ENCODE measurements at places on chromosomes 7 and 10. TPM values are rescaled to one million over a fixed set of nuclear protein-coding genes. Genes with fewer than 3 reads are reported as not detected.

GRCh38 chr7:155252444-155252887 is 45.2 kb upstream of the INSIG1 start:
- DNase-seq, result no peak

GRCh38 chr10:12444981-12445700 is 95.8 kb downstream of the CAMK1D start:
- no peak for DNase-seq

- no peak for DNase-seq
These were observed 156.2 kb upstream of the FRMD4A start for GRCh38 chr10:14486777-14487487.

GRCh38 chr10:12617191-12618175 is 268.1 kb downstream of the CAMK1D start:
- DNase-seq, result no peak

The GIMAP6 gene
- not detected for total RNA-seq

- no peak for DNase-seq
These were observed 610.0 kb downstream of the KCNMA1 start for GRCh38 chr10:77027576-77027975.

DNA sequence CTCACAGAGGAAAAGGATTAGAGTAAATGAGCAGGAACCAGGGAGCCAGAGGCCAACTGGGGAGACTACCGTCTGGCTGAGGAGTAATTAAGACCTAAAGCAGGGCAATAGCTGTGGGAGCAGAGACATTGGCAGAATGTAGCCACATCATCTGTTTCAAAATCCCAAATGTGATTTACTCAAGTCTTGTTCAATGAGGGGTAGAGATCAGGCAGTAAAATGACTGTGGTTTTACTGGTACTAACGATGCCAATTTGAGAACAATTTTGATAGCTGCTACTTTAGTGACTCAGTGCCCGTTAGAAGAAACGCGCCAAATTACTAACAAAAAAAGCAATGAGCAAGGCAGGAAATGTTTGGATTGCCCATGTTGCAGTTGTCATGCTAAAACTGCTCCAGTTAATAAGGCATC is 12.7 kb upstream of the MIOS start:
- no peak for DNase-seq

GRCh38 chr7:24313777-24314176 is 29.8 kb downstream of the NPY start:
- no peak for DNase-seq

GRCh38 chr10:114553436-114553835 is 104.6 kb downstream of the ABLIM1 start:
- no peak for DNase-seq

DNA sequence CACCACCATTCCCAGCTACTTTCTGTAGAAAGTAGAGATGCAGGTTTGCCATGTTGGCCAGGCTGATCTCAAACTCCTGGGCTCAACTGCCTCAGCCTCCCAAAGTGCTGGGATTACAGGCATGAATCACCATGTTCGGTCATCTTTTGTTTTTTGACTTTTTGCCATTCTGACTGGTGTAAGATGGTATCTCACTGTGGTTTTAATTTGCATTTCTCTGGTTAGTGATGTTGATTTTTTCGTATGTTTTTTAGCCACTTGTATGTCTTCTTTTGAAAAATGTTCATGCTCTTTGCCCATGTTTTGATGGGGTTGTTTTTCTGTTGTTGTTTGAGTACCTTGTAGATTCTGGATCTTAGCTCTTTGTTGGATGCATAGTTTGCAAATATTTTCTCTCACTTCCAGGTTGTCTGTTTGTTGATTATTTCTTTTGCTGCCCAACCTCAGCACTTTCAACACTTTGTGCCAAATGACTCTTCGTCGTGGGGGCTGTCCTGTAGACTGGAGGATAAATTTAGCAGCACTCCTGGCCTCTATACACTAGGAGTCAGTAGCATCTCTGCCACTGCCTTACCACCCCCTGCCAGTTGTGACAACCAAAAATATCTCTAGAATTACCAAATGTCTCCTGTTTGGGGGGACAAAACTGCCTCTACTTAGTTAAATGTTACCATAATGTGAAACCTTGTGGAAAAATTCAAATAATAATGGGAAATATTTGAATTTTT is 6.5 kb upstream of the CPED1 start:
- DNase-seq, result no peak

DNA sequence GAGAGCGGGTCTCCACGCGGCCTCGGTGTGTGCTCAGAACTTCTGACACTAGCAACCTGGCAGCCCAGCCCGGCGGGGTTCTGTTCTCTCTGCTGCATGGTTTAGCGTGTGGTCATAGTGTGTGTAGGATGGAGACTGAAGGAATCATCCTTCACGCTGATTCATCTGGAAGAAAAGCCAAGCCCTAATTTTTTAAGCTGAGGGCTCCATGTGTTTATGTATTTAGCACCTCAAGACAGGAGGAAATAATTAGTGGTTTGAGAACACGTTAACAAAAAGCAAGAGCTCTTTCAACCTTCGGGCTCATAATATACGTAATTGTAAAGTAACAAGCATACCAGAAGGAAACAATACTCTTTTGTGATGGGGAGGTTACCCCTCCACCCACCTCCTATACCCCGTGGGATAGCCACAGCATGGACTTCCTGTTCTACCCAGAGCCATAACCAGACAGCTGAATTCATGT is 504.6 kb upstream of the MKI67 start:
- DNase-seq, result peak; percentile 82

GRCh38 chr10:14549496-14549895 is 218.8 kb upstream of the FRMD4A start:
- DNase-seq, result no peak

DNA sequence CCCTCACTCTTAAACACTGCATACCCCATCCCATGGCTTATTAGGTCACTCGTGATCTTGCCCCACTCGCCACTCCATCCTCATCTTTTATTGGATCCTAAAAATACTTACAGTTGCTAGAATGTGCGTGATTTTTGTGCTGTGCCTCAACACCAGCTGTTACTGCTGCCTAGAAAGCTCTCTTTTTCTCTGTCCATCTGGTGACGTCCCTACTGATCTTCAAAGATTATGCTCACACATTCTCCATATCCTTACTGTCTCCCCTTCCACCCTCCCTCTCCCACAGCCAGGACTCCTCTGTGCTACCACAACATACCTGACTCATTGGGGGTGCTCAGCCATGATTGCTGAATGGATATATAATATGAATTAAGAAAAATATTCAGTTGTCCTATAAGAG is 42.0 kb downstream of the CDK6 start:
- no peak for DNase-seq

DNA sequence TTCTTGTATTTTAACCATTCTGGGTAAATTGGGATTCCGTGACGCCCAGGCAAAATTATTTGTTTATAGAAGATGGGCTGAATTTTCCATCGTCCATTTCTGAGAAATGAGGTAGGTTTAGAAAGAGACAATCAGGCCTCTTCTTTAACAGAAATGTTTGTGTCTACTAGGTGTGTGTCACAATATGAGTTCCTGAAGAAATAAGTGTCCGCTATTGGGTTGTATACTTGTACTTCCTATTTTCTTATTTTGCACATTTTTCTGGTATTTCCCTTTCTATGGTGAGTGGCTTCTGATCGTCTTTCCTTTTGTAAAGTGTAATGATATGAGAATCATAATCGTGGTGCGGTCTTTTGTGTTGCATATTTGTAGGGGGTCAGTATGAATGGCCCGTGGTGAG is 83.9 kb downstream of the TCF7L2 start:
- no peak for DNase-seq

DNA sequence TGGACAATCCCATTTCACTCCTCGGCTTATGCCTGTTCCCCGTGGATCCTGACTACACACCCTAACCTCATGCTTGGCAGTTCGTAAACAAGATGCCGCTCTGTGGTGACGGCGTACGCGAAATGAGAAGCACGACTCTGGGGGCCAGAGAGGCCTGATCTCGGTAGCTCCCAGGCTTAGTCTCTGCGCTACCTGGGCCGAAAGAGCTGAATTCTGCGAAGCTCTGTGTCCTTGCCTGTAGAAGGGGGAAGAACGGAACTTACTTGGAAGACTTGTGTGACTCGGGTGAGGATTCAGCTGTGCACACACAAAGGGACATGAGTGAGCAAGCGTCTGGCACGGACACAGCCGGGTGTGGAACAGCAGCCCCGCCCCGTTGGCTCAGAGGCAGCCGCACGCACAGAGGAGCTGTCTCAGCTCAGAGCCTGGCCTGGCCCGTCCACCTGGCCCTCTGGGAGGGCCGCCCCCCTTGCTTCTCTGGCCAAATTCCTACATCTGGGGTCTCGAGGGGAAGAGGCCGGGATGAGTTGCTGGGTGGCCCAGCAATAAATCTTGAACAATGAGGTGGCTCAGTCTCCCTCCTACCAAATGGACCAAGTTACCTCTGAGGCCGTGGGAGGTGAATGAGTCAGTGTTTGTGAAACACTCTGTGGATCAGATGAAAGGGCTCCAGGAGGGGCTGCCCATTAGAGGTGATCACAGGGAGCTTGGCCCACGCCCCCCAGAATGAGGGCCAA is 83.8 kb downstream of the PDGFA start:
- DNase-seq, result no peak

The PILRA gene
- total RNA-seq, result 0.48 TPM

The NKX1-2 gene
- 4.9 TPM for total RNA-seq

The AGBL3 gene
- total RNA-seq, result 0.90 TPM

The DYDC2 gene
- 0.16 TPM for total RNA-seq

- DNase-seq, result no peak
These were observed 17.9 kb downstream of the C10orf67 start for GRCh38 chr10:23326544-23327307.

The LAMB1 gene
- 93.0 TPM for total RNA-seq

GRCh38 chr7:105759670-105760550 is 116.5 kb downstream of the ATXN7L1 start:
- DNase-seq, result peak; percentile 76

DNA sequence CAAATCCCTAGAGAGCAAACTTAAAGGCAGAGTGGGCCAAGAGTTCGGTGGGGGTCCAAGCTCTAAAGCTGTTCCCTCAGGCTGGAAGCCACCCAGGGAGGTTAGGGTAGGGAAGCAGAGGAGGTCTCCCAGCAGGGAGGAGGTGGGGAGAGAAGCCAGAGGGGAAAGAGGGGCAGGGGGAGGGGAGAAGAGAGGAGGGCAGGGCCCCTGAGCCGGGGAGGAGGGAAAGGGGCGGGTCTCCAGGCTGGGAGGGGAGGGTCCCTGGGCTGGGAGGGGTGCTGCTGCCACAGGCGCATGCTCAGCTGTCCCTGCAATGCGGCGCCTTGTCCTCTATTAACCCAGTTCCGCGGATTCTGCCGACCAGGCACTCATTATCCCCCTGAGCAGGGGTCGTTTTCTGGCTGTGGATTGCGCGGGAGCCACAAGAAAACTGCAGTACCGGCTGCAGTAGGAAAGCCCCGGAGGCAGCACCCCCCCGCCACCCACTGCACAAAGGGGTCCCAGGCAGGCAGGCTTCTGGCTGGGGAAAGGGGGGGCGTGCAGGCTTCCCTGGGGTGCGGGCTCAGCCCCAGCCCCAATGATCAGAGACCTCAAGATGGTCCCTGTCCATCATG is 49.3 kb downstream of the CAMK2B start:
- no peak for DNase-seq

- DNase-seq, result no peak
These were observed 233.5 kb downstream of the XPNPEP1 start for GRCh38 chr10:109689785-109690184.

The HIP1 gene
- total RNA-seq, result 44.5 TPM

The PPP2R2D gene
- 23.6 TPM for total RNA-seq

DNA sequence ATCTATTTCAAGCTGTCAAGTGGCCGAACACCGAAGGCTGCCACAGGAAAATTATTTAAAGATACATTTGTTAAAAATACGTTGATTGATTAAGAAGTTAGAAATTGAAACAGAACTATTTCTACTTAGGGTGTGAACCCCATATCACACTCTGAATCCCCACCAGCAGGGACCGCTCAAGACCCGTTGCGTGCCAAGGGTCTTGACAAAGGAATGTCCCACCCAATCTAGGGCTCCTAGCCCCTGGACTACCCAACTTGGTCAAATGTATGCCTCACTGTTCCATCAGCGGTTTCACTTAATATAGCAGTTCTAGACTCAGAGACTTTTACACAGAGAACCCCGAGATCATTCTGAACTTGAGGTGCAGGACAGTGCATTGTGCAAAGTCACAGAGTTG is 11.6 kb upstream of the PFKFB3 start:
- no peak for DNase-seq

DNA sequence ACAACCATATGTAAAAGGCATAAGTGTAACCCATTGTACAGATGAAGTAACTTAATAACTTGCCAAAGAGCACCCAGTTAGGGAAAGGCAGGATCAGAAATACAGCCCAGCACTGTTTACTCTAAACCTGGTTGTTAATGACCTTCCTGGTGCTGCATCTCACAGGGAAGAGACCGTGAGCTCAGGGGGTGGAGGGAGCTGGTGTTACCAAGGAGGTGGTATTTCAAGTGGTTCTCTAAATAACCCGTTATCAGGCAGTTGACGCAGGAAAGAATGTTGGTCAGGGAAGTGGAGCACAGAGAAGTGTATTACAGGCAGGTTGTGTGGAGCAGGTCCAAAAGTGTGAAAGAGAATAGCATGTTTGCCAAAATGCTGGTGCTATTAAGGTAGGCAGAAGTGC is 4.4 kb upstream of the ST7 start:
- DNase-seq, result no peak

DNA sequence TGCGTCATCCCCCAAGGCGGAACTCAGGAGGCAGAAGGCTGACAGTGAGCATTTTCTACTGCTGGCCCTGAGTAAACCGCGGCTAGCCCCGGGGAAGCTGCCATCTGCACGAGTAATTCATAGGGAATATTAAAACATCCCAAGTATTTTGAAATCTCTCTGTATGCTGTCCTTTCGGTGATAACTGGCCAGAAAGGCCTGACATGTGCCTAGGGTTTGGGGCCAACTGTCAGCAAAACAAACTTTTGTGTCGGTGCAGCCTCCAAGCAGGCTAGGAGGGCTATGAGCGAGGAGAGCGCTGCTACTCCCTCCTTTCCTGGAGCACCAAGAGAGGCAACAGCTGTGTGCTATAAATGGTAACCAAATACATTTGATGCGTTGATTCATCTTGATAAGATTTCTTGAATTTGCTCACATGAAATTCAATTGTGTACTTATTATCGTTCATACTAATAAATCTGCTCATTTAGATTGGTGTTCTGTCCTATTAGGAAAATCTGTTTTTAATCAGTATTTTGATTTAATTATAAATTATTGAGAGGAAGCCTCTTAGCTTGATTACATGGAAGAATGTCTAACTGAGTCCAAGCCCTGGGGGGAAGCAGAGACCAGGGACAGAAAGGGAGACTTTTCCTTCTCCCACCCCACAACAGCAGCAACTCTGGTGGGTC is 124.4 kb upstream of the NPS start:
- no peak for DNase-seq

The THSD7A gene
- total RNA-seq, result 0.45 TPM

DNA sequence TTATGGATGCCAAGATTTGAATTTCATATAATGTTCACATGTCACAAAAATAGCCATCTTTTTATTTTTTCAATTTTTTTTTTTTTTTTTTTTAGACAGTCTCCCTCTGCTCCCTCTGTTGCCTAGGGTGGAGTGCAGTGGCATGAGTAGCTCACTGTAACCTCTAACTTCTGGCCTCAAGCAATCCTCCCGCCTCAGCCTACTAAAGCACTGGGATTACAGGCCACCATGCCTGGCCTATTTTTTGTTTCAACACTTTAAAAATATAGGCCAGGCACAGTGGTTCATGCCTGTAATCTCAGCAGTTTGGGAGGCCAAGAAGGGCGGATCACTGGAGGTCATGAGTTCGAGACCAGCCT is 246.3 kb downstream of the SKIDA1 start:
- DNase-seq, result no peak

GRCh38 chr10:33861016-33861704 is 526.7 kb upstream of the NRP1 start:
- DNase-seq, result no peak

The TMEM184A gene
- 0.19 TPM for total RNA-seq

Data from SK-MEL-5 (cell line).